ENCODE measurements at places on chromosomes 7 and 10. TPM values are rescaled to one million over a fixed set of nuclear protein-coding genes. Genes with fewer than 3 reads are reported as not detected.

ADCY1 gene
- total RNA-seq = 2.3 TPM

EPDR1 gene
- 103 TPM for total RNA-seq

BAIAP2L1 gene
- 31.5 TPM for total RNA-seq

SYNPO2L gene
- not detected for total RNA-seq

MAGI2 gene
- 1.7 TPM for total RNA-seq

GNAT3 gene
- total RNA-seq = not detected

EMX2 gene
- total RNA-seq = not detected

AOAH gene
- 0.10 TPM for total RNA-seq

FKBP6 gene
- total RNA-seq = not detected

PDGFA gene
- 20.3 TPM for total RNA-seq

CALCR gene
- 0.17 TPM for total RNA-seq

ELFN1 gene
- 1.3 TPM for total RNA-seq

H2BK1 gene
- not detected for total RNA-seq

PLA2G12B gene
- total RNA-seq = not detected

CDH23 gene
- under 0.01 TPM for total RNA-seq

OR2A12 gene
- not detected for total RNA-seq

ORC5 gene
- 35.1 TPM for total RNA-seq

PLEKHS1 gene
- total RNA-seq = not detected

CXCL12 gene
- not detected for total RNA-seq

NUDT5 gene
- total RNA-seq = 120 TPM

TAC1 gene
- total RNA-seq = not detected

ACBD7 gene
- total RNA-seq = 2.2 TPM

All from NCI-H460 (cell line).